ENCODE measurements at places on chromosomes 1 and 21.

- DNase-seq, result no peak
These were observed 7.7 kb upstream of the PTGFRN start for GRCh38 chr1:116902027-116902426.

- no peak for DNase-seq
These were observed 31.0 kb upstream of the IL19 start for GRCh38 chr1:206739411-206740076.

DNA sequence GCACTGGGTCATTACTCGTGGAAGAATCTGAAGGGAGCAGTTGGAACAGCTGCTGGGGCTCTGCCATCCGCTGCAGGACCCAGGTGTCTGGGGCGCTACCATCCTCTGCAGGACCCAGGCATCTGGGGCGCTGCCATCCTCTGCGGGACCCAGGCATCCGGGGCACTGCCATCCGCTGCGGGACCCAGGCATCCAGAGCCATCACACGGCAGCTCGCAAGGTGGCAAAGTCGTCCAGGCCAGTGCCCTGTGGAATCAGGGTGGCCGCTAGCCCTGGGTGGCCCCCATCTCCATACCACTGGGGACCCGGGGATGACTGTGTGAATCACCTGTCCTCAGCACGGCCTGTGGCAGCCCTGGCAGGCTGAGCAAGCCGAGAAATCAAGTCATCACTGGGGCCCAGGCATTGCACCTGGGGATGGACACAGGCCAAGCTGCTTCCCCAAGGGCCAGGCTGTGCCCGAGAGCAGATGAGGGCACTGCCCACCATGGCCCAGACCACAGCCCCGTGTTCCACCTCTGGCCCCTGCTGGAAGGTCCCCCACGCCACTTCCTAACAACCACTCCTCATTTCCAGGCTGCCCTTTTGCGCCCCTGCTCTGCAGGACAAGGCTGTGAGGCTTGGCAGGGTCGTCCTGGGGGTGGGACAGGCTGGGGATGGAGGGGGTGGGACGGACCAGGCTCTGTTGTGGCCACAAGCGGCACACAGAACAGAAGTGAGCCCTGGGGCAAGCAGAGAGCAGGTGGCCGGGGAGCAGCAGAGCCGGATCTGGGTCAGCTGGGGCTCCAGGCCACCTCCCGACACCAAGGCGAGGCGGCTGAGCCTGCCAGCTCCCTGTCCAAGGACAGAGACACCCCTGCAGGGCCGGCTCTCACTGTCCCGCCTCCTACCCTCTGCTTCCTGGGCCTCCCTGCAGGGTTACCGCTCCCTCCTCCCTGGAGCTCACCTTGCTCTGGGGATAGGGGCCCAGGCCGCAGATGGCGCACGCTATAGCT lies 12.7 kb downstream of the GABRD start:
- DNase-seq, result no peak

DNA sequence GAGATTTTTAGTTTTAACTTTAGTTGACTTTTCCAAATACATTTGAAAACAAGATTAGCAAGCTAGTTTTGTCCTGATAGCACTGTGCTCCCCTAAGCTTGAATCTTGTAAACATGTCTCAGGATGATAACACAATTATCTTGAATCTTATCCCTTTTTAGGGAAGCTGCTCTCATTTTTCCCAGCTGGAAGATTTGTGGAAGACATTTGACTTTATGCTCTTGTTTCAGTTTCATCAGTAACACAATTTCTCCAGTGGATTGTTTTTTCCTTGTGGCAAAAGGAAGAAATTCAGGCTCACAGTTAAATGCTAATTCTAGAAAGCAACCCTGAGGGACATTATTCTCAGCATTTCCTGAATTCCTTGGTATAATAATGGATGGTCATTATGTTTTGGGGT lies 88.8 kb downstream of the CDC7 start:
- DNase-seq, result no peak

DNA sequence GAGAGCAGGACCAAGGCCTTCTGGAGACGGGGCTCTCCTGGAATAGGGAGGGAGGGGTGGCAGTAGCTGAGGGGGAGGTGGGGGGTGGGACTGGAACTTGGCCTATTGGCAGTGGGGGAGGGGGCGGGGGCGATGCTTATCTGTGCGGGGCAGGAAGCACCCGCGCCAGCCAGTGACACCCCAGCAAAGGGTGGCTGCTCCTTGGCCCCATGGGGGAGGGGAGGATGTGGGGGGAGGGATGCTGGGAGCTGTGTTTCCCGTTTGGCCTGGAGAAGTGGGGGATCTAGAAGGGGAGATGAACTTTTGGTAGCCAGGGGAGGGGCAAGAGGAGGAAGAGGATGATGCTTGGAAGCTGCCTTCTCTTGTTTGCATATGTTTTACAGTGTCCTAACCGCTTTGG lies 11.0 kb downstream of the ZBTB7B start:
- no peak for DNase-seq

GRCh38 chr1:173477286-173478093 lies at the start of gene PRDX6:
Gene PRDX6, plus strand, starts transcription at chr1:173477335. Its CDS starts 63 bp downstream, at chr1:173477398.
- DNase-seq, result no peak

DNA sequence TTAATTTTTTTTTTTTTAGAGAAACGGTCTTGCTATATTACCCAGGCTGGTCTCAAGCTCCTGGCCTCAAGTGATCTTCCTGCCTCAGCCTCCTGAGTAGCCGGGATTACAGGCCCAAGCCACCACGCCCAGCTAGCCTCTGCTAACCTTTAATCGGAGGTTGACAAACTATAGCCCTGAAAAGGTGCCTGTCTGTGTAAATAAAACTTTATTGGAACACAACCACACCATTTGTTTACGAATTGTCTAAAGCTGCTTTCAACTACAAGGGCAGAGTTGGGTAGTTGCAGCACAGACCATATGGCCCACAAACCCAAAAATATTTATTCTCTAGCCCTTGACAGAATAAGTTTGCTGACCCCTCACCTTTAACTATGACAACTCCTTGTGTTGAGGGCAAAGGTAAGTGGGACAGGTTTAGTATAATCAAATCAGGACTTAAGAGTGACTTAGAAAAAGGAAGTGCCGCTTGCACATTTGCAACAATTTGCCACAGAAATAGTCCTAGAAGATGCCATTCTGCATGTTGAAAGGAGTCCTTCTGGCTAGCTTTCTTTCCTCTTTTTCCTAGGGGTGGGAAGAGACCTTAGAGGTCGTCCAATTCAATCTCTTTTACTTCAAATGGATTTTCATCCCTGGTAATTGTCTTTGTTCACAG lies 16.4 kb downstream of the RGS8 start:
- DNase-seq, result no peak

GRCh38 chr1:228922722-228923376 lies 187.6 kb downstream of the RHOU start:
- DNase-seq, result no peak

- no peak for DNase-seq
These were observed 781 bp downstream of the TTLL7 start for GRCh38 chr1:83998205-83998497.

GRCh38 chr1:18957136-18957521 lies 653 bp upstream of the IFFO2 start:
- no peak for DNase-seq
